ENCODE measurements at places on chromosomes 5 and 9. TPM values are rescaled to one million over a fixed set of nuclear protein-coding genes. Genes with fewer than 3 reads are reported as not detected.

Gene SLC27A6
- not detected for total RNA-seq

Gene BTNL8
- not detected for total RNA-seq

Gene SLC46A2
- not detected for total RNA-seq

Gene LCN15
- total RNA-seq: not detected

DNA sequence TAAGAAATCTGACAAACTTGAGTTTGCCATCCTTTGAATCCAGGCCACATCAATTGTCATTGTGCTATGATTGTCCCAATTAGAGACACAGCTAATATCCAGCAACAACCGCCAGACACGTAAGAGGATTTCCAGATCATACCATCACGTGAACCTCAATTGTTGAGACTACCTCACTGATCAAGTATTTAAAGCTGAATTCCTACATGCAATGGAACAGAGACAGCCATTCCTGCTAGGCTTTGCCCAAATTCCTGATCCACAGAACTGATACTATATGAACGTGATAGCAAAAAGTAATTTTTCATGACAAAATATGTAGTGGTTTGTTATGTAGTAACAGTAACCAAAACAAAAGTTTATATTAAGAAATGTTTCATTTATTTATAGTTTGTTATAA lies 657.7 kb downstream of the PRR16 start:
- no peak for DNase-seq

DNA sequence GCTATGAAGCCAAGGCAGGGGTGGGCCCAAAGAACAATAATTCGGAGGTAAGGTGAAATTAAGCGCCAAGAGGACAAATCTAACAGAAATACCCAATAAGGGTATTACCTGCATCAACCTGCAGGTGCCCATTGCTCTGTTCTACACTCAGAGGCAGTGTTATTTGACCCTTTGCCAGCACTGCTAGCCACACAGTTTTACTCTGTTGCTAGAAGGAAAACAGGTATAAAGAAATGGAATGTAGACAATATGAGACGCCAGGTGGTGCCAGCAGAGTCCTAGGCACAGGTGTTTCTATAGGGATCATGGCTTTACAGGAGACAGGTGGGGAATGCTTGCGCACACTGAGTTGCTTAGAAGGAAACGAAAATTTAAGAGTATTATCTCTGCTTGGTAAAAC lies 201.3 kb downstream of the HTR1A start:
- DNase-seq: no peak

- DNase-seq: no peak
Measured at GRCh38 chr5:66958201-66958979, 238.2 kb downstream of the CD180 start.

GRCh38 chr5:22908129-22908528 lies 55.0 kb upstream of the CDH12 start:
- no peak for DNase-seq

Data from activated CD4-positive, alpha-beta memory T cell treated with anti-CD3 and anti-CD28 coated beads, Interleukin-2, amount 10 ng/mL, durations not matched to agents 7 days and 5 days (primary cell).